Right renal pelvis (tissue), 4 donors: ENCODE measurements at places on chromosomes 11 and 22.

GRCh38 chr11:14132312-14132711 lies 169.8 kb downstream of the SPON1 start:
- DNase-seq, result no peak

GRCh38 chr11:121669422-121669821 lies 216.7 kb upstream of the SORL1-AS1 start:
- DNase-seq, result no peak

- DNase-seq, result no peak
Observed at GRCh38 chr22:40479126-40479800, 108.9 kb downstream of the SGSM3 start.

DNA sequence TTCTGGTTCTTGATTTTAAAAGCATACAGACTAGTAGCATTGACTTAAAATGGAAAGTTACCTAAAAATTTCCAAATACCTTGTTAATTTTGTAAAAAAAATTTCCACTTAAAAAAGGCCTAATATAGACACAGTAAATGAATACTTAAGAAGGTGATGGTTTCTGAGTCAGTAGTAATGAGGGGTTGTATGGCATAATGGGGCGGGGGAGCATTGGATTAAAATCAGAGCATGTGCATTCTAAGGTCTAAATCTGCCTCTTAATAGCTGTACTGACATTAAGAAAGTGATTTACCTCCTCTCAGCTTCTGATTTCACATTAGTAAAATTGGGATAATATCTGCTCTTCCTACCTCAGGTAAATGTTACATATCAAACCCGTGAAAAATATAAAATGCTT lies 446.5 kb downstream of the AASDHPPT start:
- no peak for DNase-seq

GRCh38 chr11:75955443-75955842 lies 140.4 kb downstream of the UVRAG start:
- no peak for DNase-seq

- DNase-seq, result no peak
Observed at GRCh38 chr11:57368845-57369232, 12.1 kb downstream of the PRG3 start.

DNA sequence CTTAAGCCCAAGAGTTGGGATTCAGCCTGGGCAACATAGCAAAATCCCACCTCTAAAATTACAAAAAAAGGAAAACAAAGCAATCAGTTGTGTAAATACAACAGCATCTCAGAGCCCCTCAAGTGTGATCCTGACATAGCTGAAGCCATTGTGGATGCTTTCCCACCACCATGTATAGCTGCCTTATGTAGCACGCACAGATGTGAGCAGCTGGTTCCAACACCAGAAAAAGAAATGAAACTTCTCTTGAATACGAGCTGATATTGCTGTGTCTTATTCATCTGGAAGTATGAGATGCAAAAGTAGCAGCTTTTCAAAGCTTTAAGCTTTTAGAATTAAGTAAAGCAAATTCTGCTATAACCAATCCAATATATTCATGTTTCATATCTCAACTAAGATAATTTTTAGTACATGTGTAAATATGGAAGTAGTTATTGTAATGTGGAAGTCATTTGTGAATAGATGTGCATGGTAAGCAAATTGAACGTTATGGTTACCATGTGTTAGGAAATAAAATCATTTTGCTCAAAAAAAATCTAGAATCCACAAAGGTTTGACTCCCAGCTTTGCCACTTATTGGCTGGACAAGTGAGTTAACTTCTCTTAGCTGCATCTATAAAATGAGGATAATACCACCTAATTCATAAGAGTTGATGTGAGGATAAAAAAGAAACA lies 63.2 kb downstream of the SGSM3 start:
- no peak for DNase-seq

GRCh38 chr22:18984564-18984963 lies 48.5 kb upstream of the PRODH start:
- DNase-seq, result no peak

DNA sequence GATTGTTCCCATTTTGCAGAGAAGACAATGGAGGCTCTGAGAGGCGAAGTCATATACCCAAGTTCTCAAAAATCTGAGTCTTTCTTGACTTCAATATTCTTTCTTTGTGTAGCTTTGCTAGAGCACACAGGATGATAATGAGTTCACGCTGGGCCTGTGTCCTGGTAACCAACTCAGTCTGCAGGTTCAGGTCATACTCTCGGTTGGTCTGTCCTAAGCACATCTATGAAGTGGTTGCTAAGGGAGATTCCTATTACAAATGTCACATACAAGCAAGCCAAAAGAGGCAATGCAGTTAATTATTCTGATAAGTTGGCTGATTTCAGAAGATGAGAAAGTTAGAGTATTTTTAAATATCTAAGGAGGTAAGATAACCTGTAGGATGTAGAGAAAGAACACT lies 481.0 kb downstream of the SOX6 start:
- DNase-seq, result no peak

DNA sequence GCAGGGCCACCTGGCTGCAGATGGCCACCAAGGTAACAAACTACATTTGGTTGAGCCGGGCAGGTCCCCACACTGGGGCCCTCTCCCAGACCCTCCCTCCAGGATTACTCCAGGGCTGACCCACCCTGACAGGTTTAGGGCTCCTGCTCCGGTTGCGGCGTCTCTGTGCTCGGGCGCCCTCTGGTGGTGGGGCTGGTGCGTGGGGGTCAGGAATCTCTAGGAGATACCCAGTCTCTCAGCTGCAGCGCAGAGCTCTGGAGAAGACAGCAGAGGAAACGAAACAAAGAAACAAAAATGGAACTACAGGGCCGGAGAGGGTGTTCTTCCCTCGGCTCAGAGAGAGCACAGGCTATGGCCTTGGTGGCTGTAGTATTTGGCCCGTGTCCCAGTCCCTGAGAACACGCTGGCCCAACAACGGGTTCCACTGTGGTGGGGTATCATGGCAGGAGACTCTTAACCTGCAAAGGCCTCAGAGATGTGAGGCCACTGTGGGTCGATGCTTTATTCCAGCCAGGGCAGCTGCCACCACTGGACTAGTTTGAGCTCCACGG lies 2.4 kb downstream of the C11orf96 start:
- no peak for DNase-seq
